ENCODE measurements at places on chromosomes 2 and 18.

DNA sequence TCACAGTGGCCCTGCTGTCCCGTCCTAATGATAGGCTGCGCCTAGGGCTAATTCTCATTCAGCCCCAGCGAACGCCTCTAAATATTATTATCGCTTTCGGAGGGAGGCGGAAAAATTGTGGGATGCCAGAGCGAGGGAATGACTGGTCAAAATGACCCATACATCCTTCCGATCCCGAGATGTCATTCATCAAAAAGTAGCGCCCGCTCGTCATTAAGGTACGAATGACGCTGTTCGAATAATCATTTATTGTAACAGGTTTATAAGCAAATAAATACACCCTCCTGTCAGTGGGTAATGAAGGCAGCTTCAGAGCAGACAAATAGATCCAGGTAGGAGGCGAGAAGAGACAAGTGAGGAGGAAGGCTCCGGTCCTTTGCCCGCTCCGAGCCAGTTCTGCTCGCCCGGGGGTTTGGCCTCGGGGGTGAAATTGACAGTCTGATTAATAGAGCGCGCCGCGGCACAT is at the start of gene EVX2:
EVX2 (minus strand) TSS at position 167 of the 466 bp plus-strand sequence. CDS start 186 bp downstream, outside the sequence.
- peak; percentile 52 for DNase-seq

GRCh38 chr18:62450546-62451410 is 72.0 kb upstream of the ZCCHC2 start:
- DNase-seq: peak; percentile 59

GRCh38 chr18:69127873-69128500 is 272.7 kb upstream of the DOK6 start:
- DNase-seq: no peak

GRCh38 chr2:208025814-208026184 is 472 bp upstream of the PLEKHM3 start:
- DNase-seq: peak; percentile 49

GRCh38 chr2:17558878-17559277 is 18.4 kb downstream of the VSNL1 start:
- DNase-seq: no peak

DNA sequence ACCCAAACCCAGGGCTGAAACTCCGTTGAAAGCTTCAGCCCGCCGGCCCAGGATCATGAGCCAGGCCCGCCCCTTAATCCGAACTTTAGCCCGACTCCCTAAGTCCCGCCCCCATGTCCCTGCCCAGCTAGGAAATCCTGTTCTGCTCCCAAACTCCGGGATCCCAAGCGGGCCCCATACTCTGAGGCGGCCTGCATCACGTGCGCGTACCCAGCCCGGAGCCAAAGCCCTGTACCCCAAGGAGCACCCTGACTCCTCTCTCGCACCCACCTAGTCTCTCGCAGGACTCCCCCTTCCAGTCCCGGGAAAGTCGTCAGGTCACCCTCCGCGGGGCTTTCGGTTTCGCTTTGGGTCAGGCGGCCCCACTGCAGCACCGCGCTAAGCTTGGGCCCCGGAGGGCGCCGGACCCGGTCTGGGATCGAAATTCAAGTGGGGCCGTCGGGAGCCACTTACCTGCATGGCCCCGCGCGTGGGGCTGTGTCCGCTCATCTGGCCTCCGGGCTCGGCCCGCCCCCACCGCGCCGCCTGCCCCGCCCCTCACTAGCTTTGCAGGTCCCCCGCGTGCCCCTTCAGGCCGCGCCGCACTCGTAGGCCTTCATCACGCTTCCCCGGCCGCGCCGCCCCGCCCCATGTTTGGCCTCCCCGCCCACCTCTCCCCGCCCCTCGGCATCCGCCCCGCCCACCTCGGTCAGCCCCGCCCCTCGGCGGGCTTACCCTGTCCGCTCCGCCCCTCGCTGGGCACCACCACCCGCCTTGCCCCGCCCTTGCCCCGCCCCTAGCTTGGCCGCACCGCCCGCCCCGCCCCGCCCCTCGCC is at the start of gene DNPEP:
DNPEP (minus strand) TSS at position 607 of the 815 bp plus-strand sequence; CDS start at position 489, 118 bp downstream.
- peak; percentile 98 for DNase-seq

DNA sequence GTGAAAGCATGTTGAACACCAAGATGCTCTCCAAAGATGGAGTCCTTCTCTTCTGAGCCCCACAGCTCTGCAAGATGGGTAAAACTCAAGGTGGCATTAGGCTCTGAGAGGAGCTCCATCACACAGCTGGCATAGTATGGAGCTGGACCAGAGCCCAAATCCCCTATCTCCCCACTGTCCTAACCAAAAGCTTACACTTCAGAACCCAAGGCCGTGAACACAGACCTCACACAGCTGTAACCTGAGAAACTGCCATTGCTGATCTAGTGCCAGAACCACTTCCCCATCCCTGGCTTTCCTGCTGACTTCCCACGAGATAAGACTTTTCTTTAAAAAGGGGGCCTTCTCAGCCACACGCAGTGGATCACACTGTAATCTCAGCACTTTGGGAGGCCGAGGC is 25.0 kb downstream of the TTC32 start:
- peak; percentile 9 for DNase-seq
